ENCODE measurements at places on chromosomes 11 and 22.

GRCh38 chr11:121644187-121644512, 191.4 kb upstream of the SORL1-AS1 start:
- no peak for DNase-seq

GRCh38 chr11:8658321-8659057, 24.0 kb downstream of the TRIM66 start:
- no peak for DNase-seq

DNA sequence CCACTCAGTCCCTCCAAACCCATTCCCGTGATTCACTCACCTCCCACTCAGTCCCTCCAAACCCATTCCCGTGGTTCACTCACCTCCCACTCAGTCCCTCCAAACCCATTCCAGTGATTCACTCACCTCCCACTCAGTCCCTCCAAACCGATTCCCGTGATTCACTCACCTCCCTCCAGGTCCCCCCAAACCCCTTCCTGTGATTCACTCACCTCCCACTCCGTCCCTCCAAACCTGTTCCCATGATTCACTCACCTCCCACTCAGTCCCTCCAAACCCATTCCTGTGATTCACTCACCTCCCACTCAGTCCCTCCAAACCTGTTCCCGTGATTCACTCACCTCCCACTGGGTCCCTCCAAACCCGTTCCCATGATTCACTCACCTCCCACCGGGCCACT, 639.6 kb downstream of the BRD1 start:
- no peak for DNase-seq

DNA sequence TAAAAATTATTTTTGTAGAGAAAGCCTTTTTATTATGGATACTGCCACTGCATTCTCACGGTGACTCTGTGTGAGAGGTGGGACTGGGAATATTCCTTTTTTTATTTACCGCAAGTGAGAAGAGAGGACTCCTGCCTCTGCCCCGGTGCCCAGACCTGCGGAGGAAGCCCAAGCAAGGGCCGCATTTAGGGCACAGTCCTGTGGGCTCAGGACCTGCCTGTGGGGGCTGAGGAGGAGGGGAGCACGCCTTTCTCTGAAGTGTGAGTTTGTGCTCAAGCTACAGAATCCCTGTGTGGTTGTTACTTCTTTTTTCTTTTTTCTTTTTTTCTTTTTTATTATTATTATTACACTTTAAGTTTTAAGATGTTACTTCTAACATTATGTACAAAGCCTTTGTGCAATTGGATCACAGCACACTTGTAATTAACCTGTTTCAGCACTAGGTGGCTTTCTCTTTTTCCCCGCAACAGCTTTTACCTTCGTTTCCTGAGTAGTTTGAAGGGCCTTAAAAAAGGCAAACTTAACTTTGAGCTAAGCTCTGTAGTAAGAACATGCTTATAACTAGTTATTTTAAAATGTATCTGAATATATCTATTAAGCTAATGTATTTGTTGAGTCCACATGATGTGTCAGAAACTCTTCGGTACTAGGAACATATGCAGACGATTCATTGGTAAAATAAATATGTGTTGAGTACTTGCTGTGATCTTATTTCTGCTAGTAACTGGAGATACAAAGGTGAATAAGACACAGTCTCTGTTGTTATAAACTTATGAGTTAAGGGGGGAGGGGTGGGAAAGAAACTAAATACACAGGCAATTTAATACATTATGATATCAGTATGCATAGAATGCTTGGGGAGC, 18.3 kb downstream of the AMOTL1 start:
- DNase-seq, result no peak

DNA sequence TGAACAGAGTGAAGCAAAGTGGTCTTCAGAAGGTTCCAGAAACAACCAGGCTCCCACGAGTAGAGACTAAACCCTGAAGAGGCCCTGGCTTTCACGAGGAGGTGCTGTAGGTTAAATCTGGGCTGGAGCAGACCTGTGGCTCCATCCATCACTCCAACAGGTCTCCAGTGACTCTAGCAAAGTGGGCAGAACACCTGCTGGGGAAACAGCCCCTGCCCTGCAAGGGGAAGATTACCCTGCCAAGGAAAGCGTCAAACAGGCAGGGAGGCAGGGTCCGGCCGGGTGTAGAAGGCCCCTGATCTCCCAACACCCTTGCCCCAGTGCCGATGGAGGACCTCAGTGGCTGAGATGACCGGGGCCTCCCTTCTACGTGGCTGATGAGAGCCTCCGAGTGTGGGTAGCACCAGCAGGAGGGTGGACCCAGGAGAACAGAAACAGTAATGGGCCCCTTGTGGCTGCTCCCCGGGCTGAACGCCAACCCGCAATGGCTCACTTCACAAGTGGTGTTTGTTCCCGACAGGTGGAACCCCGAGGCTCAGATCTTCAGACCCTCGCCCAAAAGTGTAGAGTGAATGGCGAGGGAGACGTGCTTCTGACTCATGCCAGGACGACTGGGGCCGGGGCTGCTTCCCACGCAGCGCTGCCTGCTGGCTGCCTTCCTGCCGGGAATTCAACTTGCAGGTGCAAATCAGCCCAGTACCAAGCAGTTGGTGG, 112.0 kb downstream of the SHANK2 start:
- no peak for DNase-seq

DNA sequence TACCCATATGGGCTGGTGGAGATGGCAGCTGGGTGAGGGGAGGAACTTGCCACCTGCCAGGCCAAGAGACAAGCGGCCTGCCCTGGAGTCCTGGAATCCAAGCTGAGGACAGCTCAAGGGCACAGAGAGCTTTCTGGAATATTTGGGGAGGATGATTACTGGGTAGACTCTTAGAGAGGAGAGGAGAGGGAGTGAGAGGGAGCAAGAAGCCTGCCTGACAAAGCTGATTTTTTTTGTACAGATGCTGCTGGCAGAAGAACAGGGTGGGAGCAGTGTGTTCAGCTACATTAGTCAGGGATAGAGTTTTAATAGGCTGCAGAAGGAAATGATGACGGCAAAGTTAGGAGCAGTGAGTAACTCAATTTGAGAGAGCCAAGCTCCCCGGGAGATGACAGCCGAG, 299.3 kb downstream of the NXPE2 start:
- no peak for DNase-seq

DNA sequence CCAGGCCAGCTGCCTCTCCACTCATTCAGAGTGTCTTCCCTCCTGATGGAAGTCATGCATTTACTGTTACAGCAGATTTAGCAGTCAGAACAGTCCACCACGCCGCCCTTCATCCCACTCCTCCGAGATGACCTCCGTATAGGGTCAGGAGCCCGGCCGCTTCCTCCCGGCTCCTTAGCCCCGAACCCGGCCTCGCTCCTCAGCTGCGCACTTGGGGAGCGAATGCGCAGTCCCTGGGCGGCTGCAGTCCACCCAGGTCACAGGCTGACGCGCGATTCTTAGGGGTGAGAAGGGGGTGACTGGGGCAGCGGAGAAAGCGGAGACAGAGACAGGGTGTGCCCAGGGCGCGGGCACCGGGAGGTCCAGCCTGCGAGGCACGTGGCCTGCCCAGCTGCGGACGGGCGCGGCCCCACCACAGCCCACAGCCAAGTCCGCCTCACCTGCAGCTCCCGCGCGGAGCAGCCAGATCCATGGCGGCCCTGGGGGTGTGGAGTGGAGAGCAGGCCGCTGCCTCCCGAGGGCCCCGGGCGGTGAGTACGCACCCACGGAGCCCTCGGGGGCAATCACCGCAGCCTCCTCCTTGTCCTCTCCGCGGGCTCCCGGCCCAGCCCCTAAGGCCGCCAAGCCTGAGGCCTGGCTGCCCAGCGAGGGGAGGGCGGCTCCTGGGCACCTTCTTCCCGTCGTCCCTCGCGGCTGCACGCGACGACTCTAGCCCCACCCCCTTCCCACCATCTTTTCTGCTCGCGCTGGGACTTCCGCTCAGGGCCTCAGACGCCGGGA, 286.6 kb downstream of the BRD1 start:
- no peak for DNase-seq

GRCh38 chr11:102378818-102379217, 31.8 kb downstream of the BIRC2 start:
- DNase-seq, result no peak

DNA sequence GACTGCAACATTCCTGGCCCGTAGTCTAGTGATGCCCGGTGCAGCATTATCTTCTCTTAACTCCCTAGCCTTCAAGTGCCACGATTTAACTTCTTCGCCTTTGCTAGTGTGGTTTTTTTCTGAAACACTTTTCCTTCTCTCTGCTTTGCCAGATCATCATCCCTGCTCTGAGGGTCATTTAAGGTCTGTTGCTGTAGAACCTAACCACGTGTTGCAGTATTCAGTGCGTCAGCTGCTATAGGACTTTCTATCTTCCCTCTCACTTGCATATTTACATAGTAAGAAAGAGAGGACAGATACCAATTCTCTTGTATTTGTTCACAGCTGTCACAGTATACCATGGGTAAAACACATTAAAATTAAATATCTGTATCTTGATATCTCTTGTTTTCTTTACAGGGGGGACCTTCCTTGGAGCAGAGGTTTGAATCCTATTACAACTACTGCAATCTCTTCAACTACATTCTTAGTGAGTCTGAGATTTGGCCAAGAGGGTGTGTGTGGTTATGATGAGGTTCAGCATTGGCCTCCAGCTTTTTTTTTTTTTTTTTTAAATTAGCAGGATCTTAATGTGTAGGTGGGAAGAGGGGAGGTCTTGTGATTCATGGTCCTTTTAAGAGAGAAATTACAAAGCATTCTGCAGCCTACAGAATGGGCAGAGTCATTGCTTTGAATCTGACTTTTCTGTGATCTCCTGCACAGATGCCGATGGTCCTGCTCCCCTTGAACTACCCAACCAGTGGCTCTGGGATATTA, 13.5 kb downstream of the EIF3L start:
- no peak for DNase-seq

GRCh38 chr11:96986516-96986915, 596.7 kb downstream of the JRKL start:
- no peak for DNase-seq

- DNase-seq, result peak; percentile 70
Measured at GRCh38 chr11:72040491-72041363, 39.6 kb downstream of the NUMA1 start.

DNA sequence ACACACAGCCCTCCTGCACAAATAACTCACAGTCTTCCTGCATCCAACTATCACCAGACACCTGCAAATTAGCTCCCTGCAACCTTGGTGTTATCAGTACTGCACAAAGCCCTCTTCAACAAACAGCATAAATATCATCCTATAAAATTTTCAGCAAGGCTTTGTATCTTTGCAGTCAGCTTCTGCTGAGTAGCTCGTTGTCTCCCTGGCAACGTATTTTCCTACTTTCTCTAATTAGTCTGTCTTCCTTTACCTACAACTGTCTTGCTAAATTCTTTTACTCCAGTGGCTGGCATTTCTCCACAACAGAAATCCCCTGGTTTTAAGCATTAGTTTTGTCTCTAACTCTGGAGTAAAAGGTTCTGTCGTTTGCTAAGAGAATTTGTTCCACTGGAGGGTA, 3.9 kb downstream of the OR8D4 start:
- no peak for DNase-seq

GRCh38 chr22:50296658-50297490, 10.6 kb downstream of the PLXNB2 start:
- no peak for DNase-seq

DNA sequence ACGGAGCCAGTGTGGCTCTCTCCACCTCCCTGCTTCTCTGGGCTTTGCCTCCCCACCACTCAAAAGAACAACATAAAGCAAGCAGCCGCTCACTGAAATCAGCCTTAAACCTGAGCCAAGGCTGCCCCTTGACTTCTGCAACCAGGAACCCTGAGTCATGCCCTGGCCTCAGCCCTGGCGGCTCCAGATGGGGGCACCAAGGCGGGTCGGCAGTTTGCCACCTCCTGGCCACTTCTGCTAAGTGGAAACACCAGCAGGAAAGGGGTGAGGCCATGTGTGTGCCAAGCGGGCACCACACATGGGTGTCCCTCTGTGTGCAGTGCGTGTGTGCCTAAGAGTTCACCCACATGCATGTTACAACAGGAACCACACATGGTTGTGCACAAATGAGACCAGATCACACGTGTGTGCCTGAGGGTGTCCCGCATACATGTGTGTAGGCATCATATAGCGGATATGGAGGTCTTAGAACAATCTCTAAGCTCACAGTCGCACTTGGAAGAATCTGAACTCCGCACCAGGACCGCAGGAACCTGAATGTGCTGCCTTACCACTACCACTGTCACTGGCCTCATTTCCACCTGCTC, 221.2 kb downstream of the MN1 start:
- DNase-seq, result no peak

- no peak for DNase-seq
Measured at GRCh38 chr11:97883086-97883485, 1137.7 kb upstream of the CNTN5 start.

DNA sequence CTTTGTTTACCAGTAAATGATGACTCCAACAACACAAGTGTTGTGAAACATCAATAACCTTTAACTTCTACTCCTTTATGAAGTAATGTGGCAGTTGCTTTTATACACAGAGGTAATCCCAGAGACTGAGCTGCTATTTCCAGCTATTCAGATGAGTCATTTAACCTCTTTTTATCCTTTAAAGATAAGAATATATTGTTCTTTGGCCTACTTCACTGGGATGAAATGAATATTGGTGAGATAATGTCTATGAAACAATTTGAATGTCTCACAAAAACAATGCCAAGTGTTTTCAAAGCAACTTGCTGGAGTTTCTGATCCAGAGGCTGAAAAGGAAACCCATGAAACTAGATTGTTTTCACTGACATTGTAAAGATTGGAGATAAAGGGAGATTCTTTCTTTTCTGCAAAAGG, 564.4 kb upstream of the LUZP2 start:
- no peak for DNase-seq

DNA sequence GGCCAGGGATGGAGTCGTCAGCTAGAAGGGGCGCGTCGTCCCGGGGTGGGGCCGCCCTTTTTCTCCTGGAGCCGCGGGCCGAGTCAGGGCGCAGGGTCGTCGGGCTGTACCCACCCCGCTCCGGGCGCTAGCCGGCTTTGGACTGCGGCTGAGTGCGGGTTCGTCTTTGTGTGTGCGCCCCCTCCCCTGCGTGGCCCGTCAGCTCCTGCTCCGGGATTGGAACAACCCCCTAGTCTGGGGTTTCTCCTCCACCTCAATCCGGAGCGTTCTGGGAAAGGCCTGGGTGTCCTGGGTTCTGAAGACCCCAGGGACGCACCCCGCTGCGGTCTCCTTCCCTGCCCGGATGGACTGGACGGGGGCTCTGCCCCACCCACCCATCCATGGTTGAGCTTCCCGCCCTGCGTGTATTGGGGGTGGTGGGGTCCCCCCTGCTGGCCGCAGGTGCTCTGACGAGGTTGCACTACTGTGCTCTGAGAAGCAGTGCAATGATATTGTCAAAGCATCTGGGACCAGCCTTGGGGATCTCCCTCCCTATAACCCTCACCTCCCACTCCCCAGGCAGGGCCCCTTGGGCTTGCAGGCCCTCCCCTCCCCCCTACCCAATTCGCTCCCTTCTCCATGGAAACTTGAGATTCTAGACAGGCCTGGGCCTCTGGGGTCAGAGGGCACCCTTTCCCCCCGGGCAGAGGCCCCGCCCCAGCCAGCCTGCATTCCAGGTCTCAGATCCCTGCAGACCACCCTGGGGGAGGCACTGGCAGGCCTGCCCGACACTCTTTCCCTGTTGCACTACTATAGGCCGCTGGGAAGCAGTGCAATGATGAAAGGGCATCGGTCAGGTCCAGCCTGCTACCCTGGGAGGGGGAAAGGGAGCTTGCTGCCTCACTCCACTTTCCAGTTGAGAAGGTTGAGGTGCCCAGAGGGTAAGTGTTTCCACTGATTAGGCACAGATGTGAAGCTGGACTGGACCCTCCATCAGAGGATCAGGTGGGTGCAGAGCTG, 10.7 kb downstream of the SDF2L1 start:
- no peak for DNase-seq
